ENCODE measurements at places on chromosomes 12 and 14.
A peak's percentile ranks its signal among the peaks of the same experiment; 100 is the strongest.

- DNase-seq, result no peak
These were observed 79.0 kb downstream of the TMX1 start for GRCh38 chr14:51318813-51319597.

GRCh38 chr12:97681612-97682504, 219.3 kb downstream of the RMST start:
- DNase-seq, result no peak

GRCh38 chr12:117045160-117046010, 53.8 kb downstream of the TESC start:
- DNase-seq, result no peak

DNA sequence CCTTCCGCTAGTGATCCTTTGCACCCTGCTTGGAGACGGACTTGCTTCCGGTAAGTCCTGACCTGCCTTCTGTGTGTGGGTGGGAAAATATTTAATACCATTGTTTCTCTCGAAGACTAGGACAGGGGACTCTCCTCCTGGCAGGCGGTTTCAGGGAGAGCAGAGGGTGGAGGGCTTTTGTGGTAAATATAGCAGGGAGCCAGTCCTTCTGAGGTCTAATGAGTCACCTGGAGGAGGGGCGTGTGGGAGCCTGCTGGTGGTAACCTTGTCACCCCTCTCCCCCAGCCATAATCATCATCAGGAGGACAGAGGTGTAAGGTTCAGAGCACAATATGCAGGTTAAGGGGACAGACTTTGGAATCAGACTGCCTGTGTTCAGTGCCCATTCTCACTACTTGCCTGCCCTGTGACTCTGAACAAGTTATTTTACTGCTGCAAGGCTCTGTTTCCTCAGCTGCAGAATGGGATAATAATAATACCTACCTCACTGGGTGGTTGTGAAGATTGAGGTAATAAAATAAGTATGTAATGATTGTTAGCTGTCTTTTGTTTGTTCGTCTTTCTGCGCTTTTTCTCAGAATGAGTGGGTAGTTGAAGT, 47.4 kb downstream of the SUSD6 start:
- DNase-seq, result no peak

GRCh38 chr12:92650228-92650822, 52.5 kb upstream of the PLEKHG7 start:
- DNase-seq, result no peak

DNA sequence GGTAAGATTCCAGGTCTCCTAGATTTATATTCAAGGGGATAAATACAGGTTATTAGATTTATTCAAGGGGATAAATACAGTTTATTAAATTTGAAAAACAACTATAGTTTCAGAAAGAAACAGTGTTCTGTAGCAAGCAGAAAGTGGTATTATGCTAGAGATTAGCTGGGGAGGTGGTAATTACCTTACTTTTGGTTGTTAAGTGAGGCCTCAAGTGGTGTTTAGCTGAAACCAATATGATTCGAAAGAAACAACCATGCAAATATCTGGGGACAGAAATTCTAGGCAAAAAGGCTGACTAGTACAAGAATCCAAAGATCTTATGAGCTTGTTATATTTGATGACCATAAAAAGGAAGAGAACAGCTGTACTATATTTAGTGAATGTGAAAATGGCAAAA, 6.2 kb downstream of the OR4N5 start:
- no peak for DNase-seq

DNA sequence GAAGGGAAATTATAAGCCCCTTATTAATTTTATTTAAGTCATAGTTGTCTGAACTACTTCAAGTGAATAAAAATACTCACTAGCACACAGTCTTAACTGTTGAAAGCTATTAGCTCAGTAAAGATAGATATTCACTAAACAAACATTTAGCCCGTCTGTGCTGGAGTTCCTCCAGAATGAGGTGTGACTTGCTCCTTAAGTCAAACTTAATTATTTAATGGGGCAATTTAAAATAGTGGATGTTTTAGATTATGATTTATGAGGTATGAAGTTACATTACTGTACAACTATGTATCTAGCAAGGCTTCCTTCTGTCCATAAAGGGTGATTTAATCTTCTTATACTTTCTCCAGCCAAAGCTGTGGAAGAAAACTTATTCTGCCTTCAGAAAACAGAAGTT, 414.0 kb upstream of the FLRT2 start:
- no peak for DNase-seq

- no peak for DNase-seq
These were observed 41.6 kb downstream of the SFSWAP start for GRCh38 chr12:131752451-131752850.

GRCh38 chr14:33671556-33671955, 279.3 kb downstream of the EGLN3 start:
- DNase-seq, result no peak

DNA sequence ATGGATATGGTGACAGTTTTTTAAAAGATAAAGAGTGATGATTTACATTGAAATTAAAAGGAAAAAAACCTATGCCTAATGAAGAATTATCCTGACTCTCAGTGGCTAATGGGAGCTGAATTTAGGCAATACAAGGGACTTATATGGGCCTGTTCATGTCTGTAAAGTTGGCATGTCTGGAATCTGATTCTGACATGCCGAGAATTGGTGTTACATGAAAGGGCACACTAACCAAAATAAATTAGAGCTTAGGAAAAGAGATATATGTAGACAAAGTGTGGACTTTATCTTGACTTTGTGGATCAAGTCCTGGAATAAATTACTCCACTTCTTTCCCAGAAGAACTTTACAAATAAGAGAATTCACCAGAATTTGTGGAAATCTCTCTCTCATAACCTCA, 1.1 kb downstream of the TDG start:
- no peak for DNase-seq

DNA sequence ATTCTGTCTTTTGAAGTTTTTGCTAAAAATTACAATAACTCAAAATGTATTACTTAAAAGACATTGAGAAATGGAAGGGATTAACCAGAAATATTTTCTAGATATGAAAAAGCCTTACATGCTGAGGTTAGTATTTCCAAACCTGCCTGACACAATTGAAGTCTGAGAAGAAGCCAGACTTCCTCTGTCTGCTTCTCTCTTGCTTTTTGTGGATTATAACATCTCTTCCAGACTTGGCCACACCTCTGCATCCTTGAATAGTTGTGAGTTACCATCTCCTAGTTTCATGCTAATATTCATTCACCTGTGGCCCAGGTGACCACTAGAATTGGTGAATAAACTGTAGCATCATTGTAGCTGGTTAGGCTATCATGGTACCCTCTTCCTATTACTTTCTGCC, 497.6 kb downstream of the SLC16A7 start:
- DNase-seq, result no peak

DNA sequence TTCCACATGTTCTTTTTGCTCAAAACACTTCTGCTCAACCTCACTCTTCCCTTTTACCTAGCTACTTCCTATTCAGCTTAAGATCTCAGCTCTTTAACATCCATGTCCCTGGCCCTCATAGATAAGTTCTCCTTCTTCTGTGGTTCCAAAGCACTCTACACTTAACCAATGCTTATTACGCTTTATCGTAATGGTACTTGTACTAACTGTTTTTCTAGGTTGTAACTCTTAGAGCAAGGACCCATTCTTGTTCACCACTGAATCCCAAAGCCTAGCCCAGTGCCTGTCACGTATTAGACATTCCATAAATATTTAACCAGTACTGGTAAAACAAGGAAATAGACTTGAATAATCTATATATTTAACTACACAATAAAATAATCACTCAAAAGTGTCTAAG, 5.3 kb downstream of the SLC41A2 start:
- no peak for DNase-seq

GRCh38 chr12:51070004-51070403, 13.4 kb downstream of the CSRNP2 start:
- DNase-seq, result no peak

- no peak for DNase-seq
These were observed 6.3 kb upstream of the TPCN1 start for GRCh38 chr12:113214895-113215400.

DNA sequence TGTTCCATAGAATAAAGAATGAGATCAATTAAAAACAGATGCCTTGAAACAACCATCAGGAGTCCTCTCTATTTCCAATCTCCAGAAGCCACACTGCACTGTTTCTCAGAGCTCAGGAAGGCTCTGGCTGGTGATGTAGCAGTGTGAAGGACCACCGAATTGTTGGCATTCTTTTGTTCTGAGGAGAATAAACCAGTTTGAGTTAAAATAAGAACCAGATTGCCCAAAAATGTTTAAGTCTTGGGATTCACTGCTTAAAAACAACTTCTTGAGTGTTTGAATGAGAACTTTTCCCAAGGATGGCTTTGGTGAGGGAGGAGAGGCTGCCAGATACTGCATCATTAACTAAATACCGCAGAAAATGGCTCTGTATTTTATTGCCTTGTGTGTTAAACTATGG, 341.2 kb downstream of the C12orf75 start:
- DNase-seq, result no peak

DNA sequence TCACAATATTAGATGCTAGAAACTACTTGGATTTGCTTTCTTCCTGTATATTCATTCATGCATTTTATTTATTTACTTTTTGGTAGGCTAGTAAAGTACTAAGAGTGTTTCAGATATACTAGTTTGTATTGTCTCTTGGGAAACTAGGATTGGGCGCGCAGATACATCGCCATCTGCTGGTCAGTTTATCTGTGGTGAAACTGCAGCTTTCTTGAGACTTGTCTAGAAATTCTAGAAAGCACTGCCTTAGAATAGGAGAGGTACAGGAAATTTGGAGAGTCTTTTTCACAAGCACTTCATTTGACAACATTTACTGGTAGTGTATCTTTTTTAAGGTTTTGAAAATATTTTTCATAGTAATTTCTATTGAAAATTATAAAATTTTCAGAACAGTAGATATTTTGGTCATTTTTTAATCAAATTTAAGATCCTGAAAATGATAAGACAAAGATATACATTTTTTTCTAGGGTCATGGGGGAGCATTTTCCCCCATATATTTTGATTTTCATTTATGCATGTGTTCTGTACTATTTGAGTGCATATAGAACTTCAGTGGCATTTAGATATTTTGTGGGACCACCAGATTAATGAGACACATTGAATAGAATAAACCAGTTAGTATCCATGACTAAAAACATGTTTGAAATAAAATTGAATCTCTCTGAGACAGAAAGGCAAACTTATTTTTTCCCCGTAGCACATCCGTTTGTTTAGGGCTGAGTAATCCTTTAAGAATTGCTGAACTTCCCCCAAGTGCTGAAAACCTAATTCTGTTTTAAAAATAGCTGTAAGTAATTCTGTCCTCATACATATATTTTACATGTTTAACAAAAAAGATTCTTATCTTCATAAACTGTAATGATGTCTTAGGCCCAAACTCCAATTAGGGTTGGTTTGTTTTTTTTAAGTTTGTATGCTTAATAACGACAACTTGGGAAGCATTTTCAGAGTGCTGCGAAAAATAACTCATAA, 44.5 kb downstream of the SLC38A6 start:
- peak; percentile 15 for DNase-seq

DNA sequence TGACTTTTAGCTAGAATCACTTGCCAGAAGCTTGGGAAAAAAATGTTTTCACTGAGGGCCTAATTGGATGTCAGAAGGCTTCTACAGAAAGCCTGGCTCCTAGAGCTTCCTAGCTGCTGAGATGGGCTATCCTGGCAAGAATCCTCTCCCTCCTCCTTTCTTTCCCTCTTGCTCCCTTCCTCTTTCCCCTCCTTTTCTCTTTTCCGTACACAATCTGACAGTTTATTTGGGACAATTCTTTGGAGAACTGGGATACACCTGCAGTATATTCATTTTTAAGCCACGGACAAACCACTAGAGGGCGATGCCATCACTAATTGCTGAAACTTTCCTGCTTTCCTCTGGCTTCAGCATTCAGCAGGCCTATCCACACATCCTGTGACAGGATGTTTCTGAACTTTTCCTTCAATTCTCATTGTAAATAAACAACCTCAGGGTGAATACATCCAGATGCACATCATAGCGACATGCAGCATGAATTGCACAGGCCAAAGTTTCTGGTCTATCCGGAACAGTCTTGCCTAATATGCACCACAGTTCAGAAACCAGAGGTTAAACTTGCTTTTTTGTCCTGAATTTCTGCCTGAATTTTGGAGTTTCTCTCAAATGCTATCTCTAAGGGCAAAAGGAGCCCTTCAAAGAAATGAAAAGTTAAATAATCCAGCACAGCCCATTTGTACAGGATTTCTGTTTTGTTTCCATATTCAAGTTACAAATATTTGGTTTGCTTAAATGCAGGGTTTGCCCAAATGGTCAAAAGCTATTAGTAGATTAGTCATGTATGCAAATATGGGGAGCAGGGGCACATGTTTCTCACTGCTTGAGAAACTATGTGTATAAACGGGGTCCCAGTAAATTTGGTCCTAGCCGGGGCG, 142.8 kb downstream of the PAWR start:
- no peak for DNase-seq

DNA sequence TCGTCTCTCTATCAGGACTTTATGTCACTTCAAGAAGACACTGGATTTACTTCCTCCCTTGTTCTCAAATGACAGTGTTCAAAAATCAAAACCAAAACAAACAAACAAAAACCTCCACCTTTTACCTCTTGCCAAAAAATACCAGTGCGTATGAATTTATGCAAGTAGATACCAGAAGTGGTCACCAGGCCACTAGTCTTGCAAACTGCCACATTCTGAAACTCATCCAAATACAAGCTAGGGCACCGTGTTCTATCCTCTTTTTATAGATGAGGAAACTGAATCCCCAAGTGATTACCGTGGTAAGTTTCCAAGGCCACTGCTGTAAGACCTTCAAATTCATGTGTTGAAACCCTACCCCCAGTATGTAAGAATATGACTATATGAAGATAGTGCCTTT, 343.9 kb upstream of the KITLG start:
- DNase-seq, result no peak

DNA sequence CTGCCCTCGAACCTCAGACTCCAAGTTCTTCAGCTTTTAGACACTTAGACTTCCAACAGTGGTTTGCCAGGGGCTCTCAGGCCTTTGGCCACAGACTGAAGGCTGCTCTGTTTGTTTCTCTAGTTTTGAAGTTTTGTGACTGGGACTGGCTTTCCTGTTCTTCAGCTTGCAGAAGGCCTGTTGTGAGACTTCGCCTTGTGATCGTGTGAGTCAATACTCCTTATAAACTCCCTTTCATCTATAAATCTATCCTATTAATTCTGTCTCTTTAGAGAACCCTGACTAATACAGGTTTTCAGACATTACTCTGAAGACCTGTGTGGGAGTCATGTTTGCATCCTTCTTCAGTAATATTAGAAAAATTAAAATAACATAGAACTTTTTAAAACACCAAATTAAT, 289.1 kb downstream of the RMST start:
- no peak for DNase-seq

GRCh38 chr12:73892201-73892600, 645.4 kb upstream of the ATXN7L3B start:
- no peak for DNase-seq

GRCh38 chr14:82094829-82095345, 561.2 kb upstream of the SEL1L start:
- no peak for DNase-seq
